ENCODE measurements at places on chromosomes 1 and 21.
A peak's percentile ranks its signal among the peaks of the same experiment; 100 is the strongest.

DNA sequence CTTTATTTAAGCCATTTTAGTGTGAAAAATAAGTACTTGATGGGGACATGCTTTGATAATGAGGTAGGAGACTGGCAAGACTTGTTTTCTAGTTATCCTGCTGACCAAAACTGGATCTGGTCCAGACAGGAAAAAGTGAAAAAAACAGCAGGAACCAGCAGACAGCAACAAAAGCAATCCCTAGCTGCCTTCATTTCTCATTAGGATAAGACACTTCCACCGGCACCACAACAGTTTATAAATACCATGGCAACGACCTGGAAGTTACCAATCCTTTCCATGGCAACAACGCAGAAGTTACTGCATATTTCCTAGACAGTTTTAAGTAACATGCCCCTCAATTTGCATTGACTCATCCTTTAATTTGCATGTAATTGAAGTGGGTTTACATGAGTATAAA lies 993.8 kb upstream of the NCAM2 start:
- no peak for DNase-seq

DNA sequence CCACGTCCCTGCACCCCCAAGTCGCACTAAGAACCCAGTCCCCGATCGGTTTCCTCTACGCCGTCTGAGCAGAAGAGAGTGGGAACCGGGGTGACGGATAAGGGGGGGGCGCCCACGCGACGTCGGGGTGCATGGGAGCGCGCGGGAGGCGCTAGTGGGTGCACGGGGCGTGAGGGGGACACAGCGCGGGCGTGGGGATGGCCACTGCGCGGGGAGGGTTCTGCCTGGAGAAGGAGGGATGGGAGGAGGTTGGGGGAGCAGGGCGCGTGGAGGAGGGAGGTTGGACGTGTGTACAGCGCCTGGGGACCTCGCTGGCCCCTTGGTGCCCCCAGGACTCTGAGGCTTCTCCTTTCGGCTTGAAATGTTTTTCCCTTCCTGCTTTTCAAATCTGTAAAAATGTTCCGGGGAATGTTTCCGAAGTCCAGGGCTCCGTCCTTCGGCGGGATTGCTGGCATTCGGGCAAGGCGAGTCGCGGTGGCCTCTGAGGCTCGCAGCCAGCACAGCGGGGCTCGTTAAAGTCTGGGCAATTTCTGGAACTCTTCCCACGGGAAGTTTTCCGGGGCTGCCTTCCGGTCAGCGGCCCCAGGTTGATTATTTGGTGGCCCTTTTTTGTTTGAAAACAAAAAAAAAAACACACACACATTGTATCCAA lies 13.1 kb downstream of the RNF220 start:
- no peak for DNase-seq

DNA sequence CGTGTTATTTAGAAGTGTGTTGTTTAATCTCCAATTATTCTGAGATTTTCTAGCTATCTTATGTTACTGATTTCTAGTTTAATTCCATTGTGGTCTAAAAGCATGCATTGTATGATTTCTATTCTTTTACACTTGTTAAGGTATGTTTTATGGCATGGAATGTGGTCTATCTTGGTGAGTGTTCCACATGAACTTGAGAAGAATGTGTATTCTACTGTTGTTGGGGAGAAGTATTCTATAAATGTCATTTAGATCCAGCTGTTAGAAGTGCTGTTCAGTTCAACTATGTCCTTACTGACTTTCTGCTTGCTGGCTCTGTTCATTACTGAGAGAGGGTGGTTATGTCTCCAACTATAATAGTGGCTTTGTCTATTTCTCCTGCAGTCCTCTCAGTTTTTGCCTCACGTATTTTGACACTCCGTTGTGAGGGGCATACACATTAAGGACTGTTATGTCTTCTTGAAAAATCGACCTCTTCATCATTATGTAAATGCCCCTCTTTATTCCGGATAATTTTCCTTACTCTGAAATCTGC lies 12.0 kb upstream of the PLA2G5 start:
- DNase-seq, result no peak

- no peak for DNase-seq
Measured at GRCh38 chr1:28871631-28872401, 42.6 kb upstream of the EPB41 start.

GRCh38 chr1:174965362-174966007 lies 34.3 kb upstream of the CACYBP start:
- DNase-seq, result peak; percentile 39

DNA sequence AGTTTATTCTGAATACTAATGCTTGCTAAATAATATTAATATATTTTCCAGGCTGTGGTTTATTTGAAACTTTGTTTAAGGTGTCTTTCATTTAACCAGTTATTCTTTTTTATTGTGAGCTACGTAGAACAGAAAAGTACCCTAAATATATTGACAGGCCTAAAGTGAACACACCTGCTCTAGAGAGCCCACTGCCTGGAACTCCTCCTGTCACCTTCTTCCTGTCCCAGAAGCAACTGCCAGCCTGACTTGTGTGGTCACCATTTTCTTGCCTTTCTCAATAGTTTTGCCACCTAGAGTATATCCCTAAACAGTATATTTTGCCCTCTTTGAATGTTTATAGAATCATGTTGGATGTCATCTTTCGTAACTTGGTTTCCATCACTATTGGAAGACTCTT lies 48.5 kb downstream of the SCCPDH start:
- no peak for DNase-seq

DNA sequence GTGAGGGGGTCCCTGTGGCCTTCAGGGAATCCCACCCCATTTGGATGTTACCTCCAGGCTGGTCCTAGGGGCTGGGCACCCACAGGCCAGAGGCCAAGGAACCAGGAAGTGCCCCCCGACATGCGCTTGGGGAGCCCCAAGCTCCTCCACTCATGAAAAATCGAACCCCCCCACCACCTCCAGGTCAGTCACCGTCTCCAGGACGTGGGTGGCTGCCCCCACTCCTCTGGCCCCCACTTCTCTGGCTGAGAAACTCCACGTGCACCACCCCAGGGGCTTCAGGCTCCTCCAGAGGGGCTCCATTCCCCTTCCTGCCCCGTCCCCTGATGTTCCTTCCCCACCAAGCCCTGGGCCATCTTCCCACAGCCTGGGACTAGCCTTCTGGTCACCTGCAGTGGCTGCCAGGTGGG lies 30.5 kb upstream of the POFUT2 start:
- peak; percentile 39 for DNase-seq
